Fibroblast of lung (primary cell): ENCODE measurements at places on chromosomes 16 and 17. TPM values are rescaled to one million over a fixed set of nuclear protein-coding genes. Genes with fewer than 3 reads are reported as not detected.

SHISA9 gene
- not detected in 2 replicates for total RNA-seq

DNA sequence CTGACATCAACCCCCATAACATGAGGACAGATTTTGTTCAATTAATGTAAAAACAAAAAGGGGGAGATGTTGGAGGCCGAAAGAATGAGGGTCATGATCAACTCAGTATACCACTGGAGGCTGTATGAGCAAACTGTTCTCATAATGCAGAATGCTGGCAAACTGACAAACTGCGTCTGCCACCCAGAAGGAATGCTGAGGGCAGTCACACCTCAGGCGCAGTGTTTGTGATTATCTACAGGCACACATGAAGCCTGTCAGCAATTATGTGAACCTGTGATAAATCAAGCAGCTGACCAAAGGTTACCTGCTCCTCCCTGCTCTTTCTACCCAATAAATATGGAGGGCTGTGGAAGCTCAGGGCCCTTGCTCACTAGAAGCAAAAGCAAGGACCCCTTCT is 27.3 kb downstream of the CD300LG start:
- DNase-seq: no peak

CCL1 gene
- not detected in 2 replicates for total RNA-seq

GRCh38 chr17:16989230-16989952 is 17.5 kb upstream of the TNFRSF13B start:
- no peak for DNase-seq

DNA sequence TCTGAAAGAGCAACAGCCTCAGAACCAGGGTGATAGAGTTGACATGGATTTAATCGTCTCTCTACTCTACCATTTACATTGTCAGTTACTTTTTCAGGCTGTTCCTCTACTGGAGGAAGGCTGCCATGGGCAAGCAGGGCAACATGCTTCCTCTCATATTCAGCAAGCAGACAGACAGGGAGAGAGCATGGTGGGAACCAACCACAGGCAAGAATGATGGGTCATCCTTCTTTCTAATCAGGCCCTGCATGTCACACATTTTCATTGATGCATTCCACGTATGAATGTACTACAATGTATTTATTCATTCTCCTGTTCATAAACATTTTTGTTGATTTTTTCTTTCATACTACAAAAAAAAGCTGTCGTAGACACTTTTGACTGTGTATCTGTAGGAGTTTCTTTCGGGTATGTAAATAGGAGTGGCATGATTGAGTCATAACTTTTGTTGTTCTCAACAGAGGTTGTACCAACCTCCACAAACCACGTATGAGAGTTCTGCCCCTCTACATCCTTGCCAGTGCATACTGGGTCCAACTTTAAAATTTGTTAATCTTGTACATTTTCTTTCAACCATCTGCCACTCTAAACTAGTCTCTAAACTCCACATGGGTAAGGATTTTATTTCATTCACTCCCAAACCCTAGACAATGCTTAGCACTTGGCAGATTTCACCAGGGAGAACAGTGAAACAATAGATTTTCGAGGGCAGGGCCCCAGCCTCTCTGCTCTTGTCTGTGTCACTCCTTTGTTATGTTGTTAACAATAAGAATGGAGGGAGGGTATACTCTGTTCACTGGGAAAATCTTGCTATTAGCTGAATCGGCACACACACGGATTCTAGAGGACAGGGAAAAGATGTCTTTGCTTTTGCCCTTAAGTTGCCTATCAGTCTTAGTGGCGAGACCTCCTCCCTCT is 58.7 kb downstream of the CMC2 start:
- no peak for DNase-seq

DNA sequence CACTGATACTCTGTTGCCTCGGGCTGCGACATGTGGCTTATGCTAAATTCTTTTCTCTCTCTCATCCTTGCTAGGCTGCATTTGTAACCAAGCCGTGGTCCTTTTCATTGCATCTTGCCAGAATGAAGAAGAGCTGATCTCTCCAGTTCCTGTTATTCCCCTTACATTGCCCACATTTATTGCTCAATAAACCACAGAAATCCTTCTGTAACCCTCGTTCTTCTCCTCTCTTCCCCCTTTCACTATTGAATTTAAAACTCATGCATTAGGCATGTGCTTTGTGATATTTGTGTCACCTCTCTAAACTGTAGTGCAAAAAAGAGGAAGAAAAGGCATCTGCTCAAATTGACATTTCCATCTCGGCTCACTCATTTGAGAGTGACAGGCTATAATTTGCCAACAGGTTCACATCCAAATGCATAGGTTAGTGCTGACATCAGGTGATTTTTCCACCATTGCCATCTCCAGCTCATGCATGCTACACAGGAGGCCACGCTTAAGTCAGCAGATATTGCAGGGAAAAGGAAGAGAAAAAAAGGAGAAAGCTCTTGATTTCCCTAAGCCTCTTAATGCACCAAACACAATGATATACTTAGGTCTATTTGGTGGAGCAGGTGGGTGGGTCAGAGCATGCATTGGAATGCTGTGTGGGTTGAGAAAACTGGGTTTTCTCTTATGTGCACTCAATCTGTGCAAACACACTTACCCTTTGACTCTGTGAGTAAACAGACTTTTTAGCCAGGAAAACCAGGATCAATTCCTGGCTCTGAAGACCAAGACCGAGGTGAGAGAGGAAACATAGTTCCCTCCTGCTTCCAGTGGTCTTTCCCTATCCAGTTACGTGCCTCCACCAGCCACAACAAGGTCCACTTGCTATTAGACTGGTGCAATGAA is 642.7 kb downstream of the HS3ST4 start:
- DNase-seq: no peak
